ENCODE measurements at places on chromosomes 11 and 22. TPM values are rescaled to one million over a fixed set of nuclear protein-coding genes. Genes with fewer than 3 reads are reported as not detected.

The HEPHL1 gene
- total RNA-seq: not detected

DNA sequence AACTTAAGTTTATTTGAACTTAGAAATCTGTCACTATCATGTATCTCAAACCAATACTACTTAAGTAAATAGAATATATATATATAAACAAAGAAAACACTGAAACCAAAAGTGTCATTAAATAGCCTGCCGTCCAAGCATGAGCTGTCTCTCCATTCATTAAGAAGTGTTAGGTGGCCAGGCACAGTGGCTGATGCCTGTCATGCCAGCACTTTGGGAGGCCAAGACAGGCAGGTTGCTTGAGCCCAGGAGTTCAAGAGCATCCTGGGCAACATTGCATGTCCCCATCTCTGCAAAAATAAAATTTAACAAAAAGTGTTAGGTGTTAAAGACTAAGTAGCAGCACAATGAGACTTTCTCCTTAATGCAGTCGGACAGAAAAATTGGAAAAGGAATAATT, 14.0 kb downstream of the CD6 start:
- H3K4me1 ChIP-seq: no peaks in the 10 kb centered on the region
- no peak for DNase-seq
- no peak overlapping the region for H3K27ac ChIP-seq
- H3K27me3 ChIP-seq: peaks cover 74% of the 10 kb centered on the region

GRCh38 chr22:22167791-22168189, 76.8 kb upstream of the VPREB1 start:
- no peak overlapping the region for H3K27ac ChIP-seq
- H3K4me1 ChIP-seq: no peaks in the 10 kb centered on the region
- no peak overlapping the region for H3K4me3 ChIP-seq

DNA sequence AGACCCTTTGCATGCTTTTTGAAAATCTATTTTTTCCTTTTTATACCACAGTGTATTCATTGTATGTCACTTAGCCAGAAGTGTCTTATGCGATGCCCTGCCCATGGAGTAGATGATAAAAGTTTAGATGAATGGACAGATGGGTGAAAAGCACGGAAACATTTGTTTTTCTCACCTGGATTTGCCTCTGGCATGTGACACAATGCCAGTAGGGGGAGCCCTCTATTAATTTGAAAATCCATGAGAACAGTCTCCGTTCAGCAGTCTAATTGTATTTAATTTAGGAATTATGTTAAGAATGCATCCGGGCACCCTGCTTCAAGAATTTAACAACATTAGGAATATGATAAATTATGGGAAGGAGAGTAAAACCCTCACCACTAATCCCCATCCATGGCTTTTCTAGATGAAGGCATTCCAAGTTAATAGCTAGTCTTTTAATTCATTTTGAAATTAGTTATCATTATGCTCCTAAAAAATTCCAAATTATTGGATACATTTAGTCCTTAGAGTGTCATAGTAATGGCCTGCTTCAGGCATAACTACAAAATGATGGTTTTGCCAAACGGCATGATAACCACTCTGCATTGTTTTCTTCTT, 55.3 kb upstream of the ALKBH3 start:
- no peak overlapping the region for H3K27ac ChIP-seq
- no peaks in the 10 kb centered on the region for H3K4me1 ChIP-seq
- H3K4me3 ChIP-seq: no peak overlapping the region
- H3K27me3 ChIP-seq: no peaks in the 10 kb centered on the region

- no peaks in the 10 kb centered on the region for H3K27me3 ChIP-seq
- peaks cover 3% of the 10 kb centered on the region for H3K36me3 ChIP-seq
- H3K27ac ChIP-seq: no peak overlapping the region
- DNase-seq: no peak
- no peak overlapping the region for H3K4me3 ChIP-seq
Observed at GRCh38 chr22:40553014-40553554, 83.4 kb downstream of the MRTFA start.

- DNase-seq: no peak
- H3K4me3 ChIP-seq: no peak overlapping the region
- H3K4me1 ChIP-seq: peaks cover 4% of the 10 kb centered on the region
- H3K27ac ChIP-seq: no peak overlapping the region
Observed at GRCh38 chr11:77179048-77179447, 51.0 kb downstream of the MYO7A start.

The HTR3B gene
- total RNA-seq: not detected

DNA sequence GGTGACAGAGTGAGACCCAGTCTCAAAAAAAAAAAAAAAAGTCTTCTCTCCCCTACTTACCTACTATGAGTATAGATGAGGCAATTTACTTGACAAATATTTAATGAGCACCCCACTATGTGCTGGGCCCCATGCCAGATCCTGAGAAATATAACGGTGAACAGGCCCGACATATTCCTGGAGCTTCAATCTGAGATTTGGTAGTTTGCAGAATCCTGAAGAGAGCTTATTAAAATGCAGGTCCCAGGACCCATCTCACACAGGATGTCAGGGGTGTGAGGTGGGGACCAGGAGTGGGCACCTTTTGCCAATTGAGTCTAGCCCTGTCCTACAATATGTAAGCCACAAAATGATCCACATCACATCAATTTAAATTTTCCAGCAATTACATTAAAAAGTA, 44.0 kb downstream of the KCNJ4 start:
- H3K27ac ChIP-seq: no peak overlapping the region
- H3K36me3 ChIP-seq: no peaks in the 10 kb centered on the region
- H3K27me3 ChIP-seq: no peaks in the 10 kb centered on the region
- peaks cover 14% of the 10 kb centered on the region for H3K4me1 ChIP-seq
- no peak overlapping the region for H3K4me3 ChIP-seq

The SGSM1 gene
- total RNA-seq: not detected

GRCh38 chr22:41920271-41920976, 5.5 kb upstream of the SHISA8 start:
- H3K27me3 ChIP-seq: 0 out of 2 replicates have a peak, but pooled peaks cover 4% of the 10 kb centered on the region
- no peaks in the 10 kb centered on the region for H3K36me3 ChIP-seq
- DNase-seq: no peak
- H3K4me1 ChIP-seq: peaks cover 35% of the 10 kb centered on the region
- no peak overlapping the region for H3K27ac ChIP-seq

DNA sequence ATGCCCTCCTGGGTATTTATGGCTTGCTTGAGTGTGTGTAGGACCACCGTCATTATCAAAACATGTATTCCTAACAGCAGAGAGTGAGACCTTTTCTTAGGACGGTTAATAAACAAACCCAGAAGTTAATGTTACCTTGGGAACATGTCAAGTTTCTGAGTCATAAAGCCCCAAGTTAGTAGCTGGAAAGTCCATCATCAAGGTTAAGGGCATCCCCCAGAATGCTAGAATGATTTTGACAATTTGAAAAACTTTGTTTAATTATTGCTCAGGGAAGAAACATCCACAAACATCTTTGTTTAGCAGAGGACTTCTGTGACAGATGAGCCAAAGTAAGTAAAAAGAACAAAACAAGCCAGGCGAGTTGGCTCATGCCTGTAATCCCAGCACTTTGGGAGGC, 20.0 kb downstream of the CAVIN3 start:
- H3K27me3 ChIP-seq: peaks cover 27% of the 10 kb centered on the region
- H3K4me1 ChIP-seq: no peaks in the 10 kb centered on the region
- DNase-seq: no peak

DNA sequence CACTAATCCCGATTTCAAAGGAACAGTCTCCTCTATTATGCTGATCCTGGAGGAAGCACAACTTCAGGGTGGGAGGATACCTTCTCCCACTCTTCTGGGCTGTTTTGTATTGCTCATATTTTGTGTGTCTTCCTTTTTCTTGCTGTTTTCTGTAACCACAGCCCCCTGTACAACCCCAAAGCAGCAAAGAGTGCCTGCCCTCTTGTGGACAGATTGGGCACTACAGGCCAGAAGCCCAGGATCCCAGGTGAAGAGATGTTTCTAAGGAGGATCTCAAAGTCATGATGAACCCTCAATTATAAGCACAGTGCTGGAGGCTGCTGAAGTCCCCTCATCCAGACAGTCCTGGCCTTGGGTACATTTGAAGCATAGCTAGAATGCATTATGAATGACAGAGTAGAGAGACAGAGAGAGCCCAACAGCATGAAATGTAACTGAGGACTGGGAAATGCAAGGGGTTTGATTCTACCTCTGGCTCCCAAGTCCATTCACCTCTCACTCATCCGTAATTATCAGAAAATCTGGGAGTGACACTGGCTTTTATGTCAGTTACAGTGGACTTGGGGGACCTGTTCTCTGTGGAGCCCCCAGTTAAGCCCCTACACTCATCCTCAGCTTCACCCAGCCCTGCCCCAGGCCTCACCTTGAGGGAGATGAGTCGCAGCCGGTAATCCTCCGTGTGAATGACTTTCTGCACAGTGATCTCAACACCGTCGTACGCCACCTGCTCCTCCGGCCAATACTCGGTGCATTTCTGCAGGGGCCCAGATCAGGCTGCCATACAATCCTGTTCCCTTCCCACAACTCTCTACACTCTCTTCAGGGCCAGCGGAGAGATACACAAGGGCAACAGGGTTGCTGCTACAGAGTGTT, 6.2 kb upstream of the IGSF22 start:
- H3K27me3 ChIP-seq: peaks cover 56% of the 10 kb centered on the region
- peak; percentile 67 for DNase-seq
- 0 out of 2 replicates have a peak, but pooled peaks cover 3% of the 10 kb centered on the region for H3K4me1 ChIP-seq
- no peak overlapping the region for H3K4me3 ChIP-seq
- no peaks in the 10 kb centered on the region for H3K36me3 ChIP-seq

DNA sequence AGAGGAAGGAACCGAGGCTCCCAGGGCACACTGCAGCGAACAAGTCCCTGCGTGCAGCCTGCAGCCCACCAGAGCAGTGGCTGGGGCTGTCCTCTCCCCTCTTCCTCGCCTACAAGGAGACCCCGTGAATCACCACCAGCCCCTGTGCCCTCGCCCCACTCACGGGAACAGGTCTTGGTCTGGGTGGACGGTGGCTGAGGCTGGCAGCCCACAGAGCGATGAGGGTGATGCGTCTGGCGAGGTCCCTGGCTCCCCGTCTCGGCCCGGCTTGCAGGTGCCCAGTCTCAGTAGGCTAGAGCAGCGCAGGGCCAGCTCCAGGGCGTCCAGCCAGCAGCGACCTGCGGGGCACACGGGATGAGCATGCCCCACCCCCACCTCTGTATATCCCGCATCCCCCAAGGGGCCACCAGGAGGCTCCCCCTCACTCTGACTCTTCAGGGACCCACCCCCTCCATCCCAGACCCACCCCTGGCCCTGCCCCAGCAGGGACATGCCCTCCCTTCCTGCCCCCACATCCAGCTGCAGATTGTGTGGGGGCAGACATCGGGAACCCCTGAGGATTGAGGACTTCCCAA, 50.5 kb upstream of the CARS1 start:
- no peak overlapping the region for H3K4me3 ChIP-seq
- H3K27me3 ChIP-seq: no peaks in the 10 kb centered on the region
- peaks cover 2% of the 10 kb centered on the region for H3K4me1 ChIP-seq
- H3K36me3 ChIP-seq: no peaks in the 10 kb centered on the region
- no peak for DNase-seq

The PLXNB2 gene
- 48.0 TPM for total RNA-seq

The GRAMD1B gene
- total RNA-seq: 0.31 TPM

The NRXN2 gene
- 0.47 TPM for total RNA-seq

The MFRP gene
- not detected for total RNA-seq

GRCh38 chr11:66119348-66120133, 49.5 kb downstream of the PACS1 start:
- H3K4me3 ChIP-seq: no peak overlapping the region
- H3K27me3 ChIP-seq: no peaks in the 10 kb centered on the region
- no peaks in the 10 kb centered on the region for H3K36me3 ChIP-seq
- H3K4me1 ChIP-seq: no peaks in the 10 kb centered on the region
- peak overlapping the region; percentile 1 for H3K27ac ChIP-seq

The OSM gene
- total RNA-seq: not detected

DNA sequence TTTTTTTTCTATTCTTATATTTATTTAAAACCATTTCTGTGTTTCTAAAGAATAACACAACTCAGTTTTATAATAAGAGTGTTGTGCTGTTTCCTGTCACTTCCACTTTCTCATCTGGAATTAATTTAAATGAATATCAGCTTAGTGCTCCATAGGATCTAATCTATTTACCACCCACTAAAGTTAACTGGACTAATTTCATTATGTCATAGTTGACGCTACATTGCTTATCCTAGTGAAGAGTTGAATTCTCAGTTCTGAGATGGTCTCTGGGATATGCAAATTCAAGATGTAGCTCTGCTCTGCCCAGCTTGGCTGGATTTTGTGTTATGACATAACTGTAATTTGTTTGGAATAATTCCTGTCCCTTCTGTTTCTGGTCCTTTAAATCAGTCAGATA, 380.1 kb downstream of the METTL15 start:
- no peaks in the 10 kb centered on the region for H3K36me3 ChIP-seq
- DNase-seq: no peak
- H3K27ac ChIP-seq: no peak overlapping the region

- no peak overlapping the region for H3K27ac ChIP-seq
- H3K4me1 ChIP-seq: no peaks in the 10 kb centered on the region
- no peak overlapping the region for H3K4me3 ChIP-seq
- H3K36me3 ChIP-seq: no peaks in the 10 kb centered on the region
- peaks cover 19% of the 10 kb centered on the region for H3K27me3 ChIP-seq
Observed at GRCh38 chr11:44590769-44591168, 25.3 kb downstream of the CD82 start.

- no peak for DNase-seq
- H3K36me3 ChIP-seq: peaks cover 13% of the 10 kb centered on the region
- H3K4me3 ChIP-seq: no peak overlapping the region
- no peaks in the 10 kb centered on the region for H3K27me3 ChIP-seq
Observed at GRCh38 chr11:68694431-68695297, 10.3 kb downstream of the GAL start.

DNA sequence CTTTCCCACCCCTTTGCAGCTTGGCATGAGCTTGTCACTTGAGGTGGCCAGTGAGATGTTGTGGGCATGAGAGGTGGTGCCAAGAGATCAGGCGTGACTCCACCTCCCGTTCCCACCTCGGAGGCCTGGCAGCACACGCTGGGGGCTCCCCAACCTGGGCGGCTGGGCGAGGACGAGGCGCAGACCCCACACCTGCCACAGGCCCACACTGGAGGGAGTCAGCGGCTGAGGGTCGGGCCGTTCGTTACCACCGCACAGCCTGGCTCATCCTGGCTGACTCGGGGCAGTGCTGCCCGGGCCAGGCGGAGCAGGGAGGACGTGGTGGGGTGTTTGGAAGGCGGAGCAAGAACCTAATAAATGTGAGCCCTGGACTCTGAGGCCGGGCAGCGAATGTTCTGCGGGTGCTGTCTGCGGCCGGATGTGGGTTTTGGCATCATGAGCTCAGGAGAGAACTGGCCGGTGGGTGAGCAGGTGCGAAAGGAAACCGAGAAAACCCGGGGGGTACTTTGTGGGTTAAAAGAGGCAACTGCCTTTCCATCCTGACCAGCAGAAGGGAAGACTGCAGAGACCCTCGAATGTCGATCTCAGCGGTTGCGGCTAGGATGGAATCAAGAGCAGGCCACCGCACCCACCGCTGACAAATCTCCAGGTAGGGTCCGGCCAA, 10.2 kb upstream of the IFITM3 start:
- no peak for DNase-seq
- no peaks in the 10 kb centered on the region for H3K27me3 ChIP-seq
- no peaks in the 10 kb centered on the region for H3K36me3 ChIP-seq
- H3K4me3 ChIP-seq: no peak overlapping the region

GRCh38 chr22:36287881-36288515, 35.1 kb downstream of the APOL1 start:
- peaks cover 19% of the 10 kb centered on the region for H3K4me1 ChIP-seq
- DNase-seq: no peak
- no peak overlapping the region for H3K27ac ChIP-seq

GRCh38 chr22:41742918-41743317, 43.6 kb downstream of the MEI1 start:
- DNase-seq: no peak
- H3K4me3 ChIP-seq: no peak overlapping the region
- H3K36me3 ChIP-seq: no peaks in the 10 kb centered on the region

- H3K4me1 ChIP-seq: peaks cover 7% of the 10 kb centered on the region
- H3K4me3 ChIP-seq: no peak overlapping the region
- H3K27me3 ChIP-seq: peaks cover 39% of the 10 kb centered on the region
- no peak for DNase-seq
- H3K36me3 ChIP-seq: no peaks in the 10 kb centered on the region
Observed at GRCh38 chr11:125138966-125139365, 25.6 kb upstream of the PKNOX2 start.
